SHP77 (cell line): ENCODE measurements at places on chromosomes 11 and 22.

DNA sequence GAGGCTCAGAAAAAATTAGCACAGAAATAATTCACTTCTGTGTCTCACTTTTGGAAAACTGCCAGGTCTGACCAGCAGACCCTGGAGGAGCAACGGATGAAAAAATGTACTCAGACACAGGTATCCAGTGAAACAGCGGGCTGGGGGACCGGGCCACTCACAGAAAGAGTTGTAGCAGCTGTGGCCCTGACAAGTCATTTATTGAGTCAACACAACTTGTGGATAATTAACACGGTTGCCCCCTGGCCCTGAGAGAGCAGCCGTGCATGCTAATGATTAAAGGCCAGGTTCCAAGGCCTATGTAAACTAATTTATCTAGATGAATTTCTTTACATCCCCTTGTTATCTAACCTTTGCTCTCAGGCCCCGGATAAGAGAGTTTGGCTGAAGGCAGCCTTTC, 131.3 kb downstream of the AASDHPPT start:
- DNase-seq, result peak; percentile 7

DNA sequence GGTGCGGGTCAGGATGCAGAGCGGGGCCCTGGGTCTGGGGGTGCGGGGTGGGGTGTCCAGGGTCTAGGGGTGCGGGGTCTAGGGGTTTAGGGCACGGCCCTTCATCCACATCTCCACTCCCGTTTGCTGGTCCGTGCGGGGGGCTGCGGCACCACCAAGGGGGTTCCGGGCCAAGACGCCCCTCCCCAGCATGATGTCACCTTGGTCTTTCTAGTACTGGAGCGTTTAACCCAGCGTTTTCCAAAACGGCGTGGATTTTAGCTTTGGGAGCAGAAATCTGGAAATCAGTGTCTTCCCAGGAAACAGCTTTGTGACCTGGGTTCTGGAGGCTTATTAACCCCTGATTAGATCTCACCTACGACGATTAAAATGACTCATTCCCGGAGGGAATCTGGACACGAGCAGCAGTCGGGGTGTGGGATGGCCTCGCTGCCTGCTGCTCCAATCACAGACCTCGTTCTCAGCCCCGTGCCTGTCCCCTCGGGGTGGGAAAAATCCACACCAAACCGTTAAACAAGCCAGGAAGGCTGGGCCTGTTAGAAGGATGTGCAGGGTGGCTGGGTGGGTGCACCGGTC, 759 bp downstream of the AP2A2 start:
- no peak for DNase-seq

- no peak for DNase-seq
Measured at GRCh38 chr22:33841281-33842005, 78.8 kb downstream of the LARGE1 start.

GRCh38 chr11:70064008-70064725, 13.9 kb upstream of the ANO1 start:
- DNase-seq, result no peak

GRCh38 chr22:39173787-39174497, 21.5 kb upstream of the CBX7 start:
- no peak for DNase-seq

- DNase-seq, result no peak
Measured at GRCh38 chr11:68843052-68843561, 1.4 kb upstream of the CPT1A start.

GRCh38 chr11:123457187-123457770, 27.2 kb downstream of the GRAMD1B start:
- DNase-seq, result no peak

DNA sequence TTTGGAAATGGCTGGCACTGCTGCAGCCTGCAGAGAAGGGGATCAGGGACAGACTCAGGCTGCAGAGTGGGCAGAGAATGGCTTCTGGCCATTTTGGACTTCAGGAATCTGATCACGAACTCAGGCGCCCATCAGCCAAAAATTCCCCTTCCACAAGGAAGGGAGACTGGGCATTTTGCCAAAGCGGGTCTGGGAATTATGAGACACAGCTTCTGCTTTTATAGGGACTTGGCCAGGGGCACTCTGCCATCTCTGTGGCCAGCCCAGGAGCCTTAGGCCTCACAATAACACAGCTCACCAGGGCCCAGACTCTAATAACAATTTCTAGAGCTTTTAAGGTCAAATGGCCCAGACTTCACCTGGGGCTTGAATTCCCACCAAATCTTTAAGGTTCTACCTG, 74.7 kb downstream of the CHST1 start:
- no peak for DNase-seq

DNA sequence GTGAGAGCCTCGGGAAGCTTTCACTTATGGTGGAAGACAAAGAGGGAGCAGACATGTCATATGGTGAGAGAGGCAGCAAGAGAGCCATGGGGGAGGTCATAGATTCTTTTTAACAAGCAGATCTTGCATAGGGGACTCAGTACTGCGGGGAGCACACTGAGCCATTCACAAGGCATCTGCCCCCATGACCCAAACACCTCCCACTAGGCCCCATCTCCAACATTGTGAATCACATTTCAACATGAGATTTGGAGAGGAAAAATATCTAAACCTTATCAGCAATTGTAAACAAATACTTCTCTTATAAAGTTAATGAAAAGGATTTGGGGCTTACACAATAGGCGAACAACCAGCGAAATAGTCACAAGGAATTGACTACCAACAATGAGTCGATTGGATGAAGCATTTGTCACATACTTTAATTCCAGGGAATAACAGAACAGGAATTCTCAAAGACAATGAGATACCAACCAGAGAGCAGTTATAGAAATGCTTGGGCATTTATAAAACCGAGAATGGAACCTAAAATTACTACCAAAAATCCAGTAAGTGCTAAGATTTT, 7.3 kb downstream of the DDI1 start:
- DNase-seq, result no peak

DNA sequence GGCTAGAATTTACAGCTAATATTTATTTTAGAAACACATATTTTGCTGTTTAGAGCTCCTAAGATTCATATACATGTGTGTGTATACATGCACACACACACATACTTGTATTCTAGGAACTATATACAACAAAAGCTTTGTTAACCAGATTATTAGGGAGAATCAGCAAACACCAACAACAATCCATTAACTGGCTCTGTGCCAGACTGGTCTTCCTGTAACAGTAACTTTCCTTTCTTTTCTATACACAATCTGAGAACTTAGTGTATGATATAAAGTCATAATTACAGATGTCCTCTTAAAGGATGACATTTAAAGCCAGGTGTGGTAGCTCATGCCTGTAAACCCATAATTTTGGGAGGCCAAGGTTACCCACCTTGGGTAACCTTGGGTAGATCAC, 49.5 kb upstream of the CLNS1A start:
- no peak for DNase-seq

DNA sequence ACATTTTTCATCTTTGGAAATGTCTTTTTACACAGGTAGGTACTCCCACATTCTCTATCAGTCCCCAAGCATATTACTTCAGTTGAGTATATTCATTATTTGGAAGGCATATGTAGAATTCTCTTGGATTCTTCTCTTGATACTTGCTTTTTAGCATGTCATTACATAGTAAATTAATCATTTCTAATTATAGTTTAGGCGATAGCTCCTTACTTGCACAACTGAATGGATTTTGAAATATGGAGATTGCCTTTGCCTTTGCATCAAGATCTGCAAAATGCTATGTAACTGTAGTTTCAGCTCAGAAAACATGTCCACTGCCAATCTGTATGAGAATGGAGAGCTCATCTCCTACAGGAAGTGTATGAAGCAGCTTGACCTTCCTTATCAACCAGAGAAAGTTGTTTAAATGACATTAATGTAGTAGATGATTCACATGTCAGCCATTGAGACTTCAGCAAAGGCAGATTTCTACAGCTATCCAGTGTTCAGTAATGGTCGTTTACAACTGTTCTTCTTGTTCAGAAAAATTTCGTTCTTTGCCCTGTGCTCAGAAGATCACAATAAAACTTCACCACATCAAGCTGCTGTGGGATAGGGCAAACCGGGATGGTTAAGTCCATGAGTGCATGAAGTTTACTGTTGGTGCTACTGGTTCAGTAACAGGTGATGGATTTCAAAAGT, 61.6 kb downstream of the PPP6R3 start:
- no peak for DNase-seq

GRCh38 chr11:65767406-65767805, 13.4 kb downstream of the AP5B1 start:
- no peak for DNase-seq

GRCh38 chr11:118607401-118608359, at the start of gene PHLDB1:
Gene PHLDB1 (plus strand): TSS chr11:118607615. CDS start chr11:118613837, 6,222 bp downstream.
- no peak for DNase-seq
